ENCODE measurements at places on chromosomes 13 and 19.

DNA sequence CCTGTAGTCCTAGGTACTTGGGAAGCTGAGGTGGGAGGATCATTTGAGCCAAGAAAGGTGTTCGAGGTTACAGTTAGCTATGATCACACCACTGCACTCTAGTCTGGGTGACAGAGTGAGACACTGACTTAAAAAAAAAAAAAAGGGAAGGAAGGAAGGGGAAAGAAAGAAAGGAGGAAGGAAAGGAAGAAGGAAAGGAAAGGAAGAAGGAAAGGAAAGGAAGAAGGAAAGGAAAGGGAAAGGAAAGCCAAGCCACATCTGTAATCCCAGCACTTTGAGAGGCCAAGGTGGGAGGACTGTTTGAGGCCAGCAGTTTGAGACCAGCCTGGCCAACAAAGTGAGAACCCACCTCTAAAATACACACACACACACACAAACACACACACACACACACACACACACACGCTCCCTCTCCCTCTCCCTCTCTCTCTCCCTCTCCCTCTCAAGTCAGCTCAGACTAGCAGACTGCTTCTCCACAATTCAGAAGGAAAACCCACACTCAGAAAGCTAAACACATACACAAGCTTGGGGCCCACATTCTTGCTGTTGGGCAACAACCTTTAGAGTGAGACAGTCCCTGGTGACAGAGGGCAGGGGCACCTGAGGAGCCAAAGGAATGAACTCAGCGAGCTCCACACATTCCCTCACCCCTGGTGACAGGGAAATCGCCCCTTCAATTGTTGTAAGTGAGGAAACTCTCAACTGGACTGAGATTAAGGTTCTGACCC, 2.7 kb downstream of the ZNF709 start:
- DNase-seq, result no peak

DNA sequence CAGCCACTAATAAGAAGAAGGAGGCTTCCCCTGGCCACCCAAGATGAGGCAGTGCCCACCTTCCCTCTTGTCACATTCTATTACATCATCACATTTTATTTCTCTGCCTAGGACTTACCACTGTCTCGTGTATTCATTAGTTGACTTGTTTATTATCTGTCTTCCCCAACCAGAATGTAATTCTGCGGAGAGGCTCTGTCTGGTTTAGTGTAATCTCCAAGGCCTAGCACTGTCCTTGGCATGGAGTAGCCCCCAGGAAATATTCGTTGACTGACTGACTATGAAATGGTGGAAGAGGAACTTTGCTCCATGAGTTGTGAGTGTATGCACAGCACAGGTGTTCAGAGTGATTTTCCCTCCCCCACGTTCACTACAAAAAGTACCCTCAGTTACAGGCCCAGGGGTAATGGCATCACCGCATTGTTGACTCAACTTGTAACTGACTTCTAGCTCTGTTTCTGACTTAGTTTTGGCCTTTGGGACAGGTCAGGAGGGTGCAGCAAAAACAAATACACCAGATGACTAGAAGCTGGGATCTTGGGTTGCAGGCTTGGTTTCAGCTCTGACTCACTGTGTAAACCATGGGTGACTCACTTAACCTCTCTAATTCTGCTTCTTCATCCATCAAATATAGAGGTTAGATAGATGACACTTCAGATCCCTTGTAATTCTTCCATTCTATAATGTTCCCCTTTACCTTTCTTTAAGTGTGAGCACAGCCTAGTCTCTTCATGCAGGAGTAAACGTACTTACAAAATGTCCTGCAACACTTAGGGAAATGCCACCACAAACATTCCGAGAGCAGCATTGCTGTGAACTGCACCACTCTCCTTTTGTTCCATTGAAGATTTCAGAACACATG, 229.7 kb downstream of the KCNRG start:
- no peak for DNase-seq

DNA sequence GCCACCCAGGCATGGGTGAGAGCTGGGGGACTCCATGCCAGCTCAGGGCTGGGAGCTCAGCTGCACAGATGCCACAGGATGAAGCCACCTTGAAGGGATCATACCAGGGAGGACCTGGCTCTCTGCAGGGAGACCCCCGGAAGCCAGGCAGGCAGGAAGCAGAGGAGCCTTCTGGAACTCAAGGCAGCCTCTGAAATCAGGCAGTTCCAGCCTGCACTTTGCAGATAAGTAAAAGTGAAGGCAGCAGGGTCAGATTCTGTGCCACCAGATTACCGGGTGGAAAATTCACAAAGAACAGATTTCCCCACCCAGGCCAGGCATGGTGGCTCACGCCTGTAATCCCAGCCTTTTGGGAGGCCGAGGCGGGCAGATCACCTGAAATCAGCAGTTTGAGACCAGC, 2.5 kb downstream of the TMEM259 start:
- DNase-seq, result no peak

DNA sequence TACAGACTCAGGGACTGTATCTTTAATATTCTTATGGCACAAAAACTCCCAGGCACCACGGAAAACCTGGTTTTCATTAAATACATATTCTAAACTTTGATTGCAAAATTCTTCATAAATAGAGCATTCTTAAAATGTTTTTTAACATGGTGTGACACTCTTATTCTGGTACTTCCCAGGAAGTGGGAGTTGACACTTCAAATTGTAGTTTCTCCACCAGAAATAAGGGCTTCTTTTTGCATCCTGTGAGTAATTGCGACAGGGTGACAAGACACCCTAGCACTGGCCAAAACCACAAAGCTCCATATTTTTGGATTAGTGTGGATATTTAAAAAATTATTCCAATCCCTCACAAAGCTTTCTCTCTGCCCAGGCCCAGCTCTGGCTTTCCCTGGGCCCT, 43.6 kb upstream of the MTIF3 start:
- no peak for DNase-seq

DNA sequence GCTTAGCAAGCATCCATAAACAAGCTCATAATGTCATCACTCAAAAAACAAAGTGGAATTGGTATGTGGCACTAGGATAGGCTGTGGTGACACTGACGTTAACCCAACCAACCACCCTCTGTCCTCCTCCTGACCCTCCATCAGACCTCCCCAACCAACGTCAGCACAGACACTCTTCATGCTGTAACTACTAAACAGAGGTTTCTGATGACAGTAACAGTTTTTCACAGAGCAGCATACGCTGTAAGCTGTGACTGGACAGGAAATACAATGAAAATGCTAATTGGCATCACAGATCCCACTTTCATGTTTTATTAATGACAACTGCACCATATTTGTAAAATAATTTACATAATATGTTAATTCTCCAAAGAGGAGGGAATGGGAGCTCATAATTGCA, 238.0 kb downstream of the IRS2 start:
- DNase-seq, result no peak

- DNase-seq, result no peak
These were observed 140.0 kb downstream of the SIPA1L3 start for GRCh38 chr19:38047049-38047438.

DNA sequence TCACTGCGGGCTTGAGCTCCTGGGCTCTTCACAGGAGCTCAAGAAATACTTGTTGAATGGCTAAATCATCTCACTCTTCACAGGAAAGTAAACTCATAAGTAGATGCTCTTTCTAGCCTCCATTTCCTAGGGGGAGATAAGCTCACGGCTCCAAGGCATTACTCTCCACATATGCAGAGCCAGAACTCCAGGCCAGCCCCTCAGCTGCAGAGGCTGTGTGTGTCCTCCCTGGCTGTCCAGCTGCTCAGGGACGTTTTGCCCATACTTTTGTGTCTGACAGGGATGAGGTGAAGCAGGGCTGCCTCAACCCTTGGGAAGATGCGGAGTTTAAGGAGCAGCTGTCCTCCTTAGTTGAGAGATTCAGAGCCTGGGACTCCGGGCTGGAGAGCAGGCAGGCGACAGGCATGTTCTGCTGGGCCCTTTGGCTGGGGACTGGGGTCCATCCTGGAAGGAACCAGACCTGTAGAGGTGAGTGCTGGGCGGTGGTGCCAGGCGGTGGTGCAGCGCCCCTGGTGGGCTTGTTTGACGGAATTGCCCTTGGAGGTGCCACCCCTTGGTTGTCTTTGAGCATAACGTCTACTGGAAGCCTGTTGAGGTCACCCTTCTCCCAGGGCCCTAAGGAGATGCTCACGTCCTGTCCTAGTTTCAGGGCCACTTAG, 20.5 kb upstream of the SLC15A1 start:
- DNase-seq, result no peak

DNA sequence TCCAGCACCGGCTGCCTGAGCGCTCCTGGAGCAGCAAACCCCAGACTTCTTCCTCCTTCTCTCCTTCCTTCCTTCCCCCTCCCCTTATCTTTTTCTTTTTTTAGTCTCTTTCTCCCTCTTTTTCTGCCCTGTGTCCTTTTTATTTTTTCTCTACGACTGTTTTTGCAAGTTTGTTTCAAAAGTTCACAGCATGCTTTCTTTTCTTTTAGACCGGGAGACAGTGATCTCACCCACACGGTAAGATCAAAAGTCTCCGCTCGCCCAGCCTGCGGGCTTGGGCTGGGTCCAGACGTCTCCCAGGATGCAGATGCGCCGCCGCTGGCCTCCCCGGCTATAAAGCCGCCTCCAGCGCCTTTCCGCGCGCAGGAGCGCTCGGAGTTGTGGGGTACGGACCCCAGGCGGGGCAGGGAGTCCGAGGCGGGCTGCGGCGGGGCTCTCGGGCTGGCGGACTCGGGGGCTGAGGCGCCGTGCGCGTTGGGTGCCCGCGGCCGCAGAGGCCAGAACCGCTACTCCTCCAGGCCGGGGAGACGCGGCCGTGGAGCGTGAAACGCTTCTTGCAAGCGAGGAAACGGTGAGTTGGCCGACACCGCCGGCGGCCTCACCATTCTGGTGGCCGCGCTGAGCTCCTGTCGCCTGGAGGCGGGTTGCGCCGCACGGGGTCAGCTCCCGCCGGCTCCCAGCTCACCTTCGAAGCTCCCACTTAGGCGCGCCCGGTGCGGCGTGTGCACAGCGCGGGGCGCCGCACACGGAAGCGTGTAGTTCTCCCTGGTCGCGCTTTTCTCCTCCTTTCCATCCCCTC, 2.0 kb upstream of the TSHZ3 start:
- no peak for DNase-seq

GRCh38 chr13:49690133-49690994, 922 bp downstream of the EBPL start:
- peak; percentile 60 for DNase-seq

DNA sequence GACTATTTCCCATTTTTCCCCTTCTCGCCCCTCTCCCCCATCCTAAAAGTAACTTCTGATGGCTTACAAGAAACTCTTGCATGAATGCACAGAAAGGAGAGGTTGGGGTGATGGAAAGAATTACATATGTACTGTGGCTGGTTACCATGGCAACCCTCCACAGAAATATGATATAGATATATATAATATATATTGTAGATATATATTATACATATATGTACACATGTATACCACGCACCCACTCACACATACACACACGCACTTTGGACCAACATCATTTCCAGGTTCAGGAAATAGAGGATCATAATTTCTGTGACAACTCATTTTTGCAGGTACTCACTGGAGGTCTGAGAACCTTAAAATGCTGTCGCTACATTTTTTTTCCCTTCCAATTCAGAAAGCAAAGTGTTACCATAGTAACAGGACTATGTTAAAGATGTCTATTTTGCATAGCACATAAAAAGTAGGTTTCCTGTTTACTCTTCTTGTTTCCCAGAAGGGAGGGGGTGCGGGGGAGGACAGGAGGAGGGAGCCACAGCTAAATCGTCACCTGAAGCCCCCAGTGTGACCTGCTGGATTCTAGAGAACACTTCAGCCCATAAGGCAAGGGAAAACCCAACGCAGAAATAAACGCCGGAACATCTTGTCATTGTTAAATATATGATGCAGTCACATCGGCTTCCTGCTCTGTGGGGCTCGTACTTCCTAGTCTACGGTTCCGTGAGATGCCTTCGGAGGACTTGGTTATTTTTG, 44.7 kb downstream of the EFNB2 start:
- DNase-seq, result no peak

GRCh38 chr13:113875429-113875815, 11.5 kb upstream of the GAS6 start:
- DNase-seq, result no peak

DNA sequence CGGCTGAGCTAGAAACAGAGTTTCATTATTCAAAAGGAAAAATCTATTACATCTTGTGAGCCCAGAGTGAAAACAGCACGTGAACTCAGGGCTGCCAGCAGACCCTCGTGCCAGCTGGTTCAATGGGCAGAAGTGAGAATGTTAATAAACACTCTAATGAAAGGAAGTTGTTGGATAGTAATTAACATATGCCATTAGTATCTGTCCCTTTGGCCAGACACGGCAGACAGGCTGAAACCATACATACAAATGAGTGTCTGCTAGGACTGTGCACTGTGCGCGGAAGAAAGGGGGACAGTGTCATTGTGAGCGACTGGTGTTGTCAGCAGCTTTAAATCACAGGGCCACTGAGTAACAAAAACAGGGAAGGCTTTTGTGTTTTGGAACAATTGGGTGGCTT, 121.9 kb upstream of the TSC22D1 start:
- no peak for DNase-seq

DNA sequence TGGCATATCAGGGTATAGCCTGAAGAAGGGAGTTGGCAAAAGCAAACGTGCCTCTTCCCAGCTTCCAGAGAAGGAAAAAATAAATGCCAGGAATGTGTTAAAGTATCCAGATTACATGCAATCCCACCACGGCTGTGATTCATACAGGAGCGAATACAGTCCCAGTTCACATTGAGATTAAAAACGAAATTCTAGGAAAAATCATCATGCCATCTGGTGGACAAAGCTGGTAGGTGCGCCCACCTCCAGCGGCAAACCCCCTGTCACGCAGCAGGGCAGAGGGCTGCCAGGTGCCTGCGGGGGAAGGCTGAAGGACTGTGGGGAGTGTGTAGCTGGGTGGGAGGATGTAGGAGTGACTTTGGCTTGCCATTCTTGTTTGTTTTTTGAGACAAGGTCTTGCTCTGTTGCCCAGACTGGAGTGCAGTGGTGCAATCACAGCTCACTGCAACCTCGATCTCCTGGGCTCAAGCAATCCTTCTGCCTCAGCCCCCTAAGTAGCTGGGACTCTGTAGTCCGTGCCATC, 6.4 kb upstream of the DMWD start:
- DNase-seq, result peak; percentile 55

DNA sequence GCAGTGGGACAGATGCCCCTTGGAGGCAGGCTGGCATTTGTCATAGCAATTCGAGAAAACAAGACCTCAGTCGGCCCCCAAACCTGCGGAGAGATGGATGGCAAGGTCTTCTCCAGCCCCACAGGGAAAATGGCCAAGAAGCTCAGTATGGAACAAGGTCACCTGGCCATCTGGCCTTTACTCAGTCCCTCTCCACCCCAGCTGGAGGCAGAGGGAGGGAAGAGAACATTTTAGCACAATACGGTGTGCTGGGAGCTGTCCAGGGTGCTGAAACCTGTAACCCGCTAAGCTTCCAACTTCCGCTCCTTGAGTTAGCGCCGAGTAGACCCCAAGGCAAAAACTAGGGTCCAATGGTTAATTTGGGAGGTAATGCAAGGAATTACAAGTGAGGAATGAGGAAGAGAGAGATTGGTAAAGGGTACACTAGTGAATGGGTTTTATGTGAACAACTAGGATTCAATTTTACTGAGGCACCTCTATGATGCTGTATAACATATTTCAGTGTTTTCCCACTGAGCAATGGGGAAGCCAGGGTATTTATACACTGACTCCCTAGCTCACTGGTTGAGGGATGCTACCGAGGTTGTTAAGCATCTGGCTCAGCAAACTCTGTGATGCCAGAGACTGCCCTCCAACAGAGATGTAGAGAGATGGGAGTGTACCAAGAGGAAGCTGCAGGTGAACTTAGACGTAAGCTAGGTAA, 64.3 kb downstream of the CACNA1A start:
- no peak for DNase-seq
